ENCODE measurements at places on chromosomes 6 and 20.

GRCh38 chr6:83920017-83920416, 60.5 kb downstream of the CYB5R4 start:
- no peaks in the 10 kb centered on the region for H3K4me1 ChIP-seq
- no peaks in the 10 kb centered on the region for H3K27me3 ChIP-seq
- no peak overlapping the region for H3K27ac ChIP-seq

DNA sequence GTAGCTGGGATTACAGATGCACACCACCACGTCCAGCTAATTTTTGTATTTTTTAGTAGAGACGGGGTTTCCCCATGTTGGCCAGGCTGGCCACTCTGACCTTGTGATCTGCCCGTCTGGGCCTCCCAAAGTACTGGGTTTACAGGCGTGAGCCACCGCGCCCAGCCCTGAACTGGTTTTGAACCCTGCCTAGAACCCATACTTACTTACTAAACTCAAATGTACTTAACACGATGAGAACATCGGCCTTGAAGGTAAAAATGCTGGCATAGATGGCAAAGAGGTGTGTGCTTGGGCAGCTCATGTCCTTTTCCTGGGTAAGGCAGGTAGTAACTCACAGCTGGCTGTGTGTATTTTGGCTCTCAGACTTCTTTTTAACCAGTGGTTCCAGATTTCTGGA, 3.2 kb upstream of the ARMC12 start:
- H3K36me3 ChIP-seq, result no peaks in the 10 kb centered on the region
- DNase-seq, result no peak
- H3K27ac ChIP-seq, result no peak overlapping the region

GRCh38 chr6:119030759-119031158, 47.7 kb downstream of the FAM184A start:
- H3K27ac ChIP-seq, result no peak overlapping the region
- H3K27me3 ChIP-seq, result no peaks in the 10 kb centered on the region
- H3K4me3 ChIP-seq, result no peak overlapping the region
- no peaks in the 10 kb centered on the region for H3K4me1 ChIP-seq
- no peak for DNase-seq

GRCh38 chr20:33993576-33994221, at the start of gene RALY:
RALY (plus strand) TSS chr20:33993911; CDS start chr20:34072075, 78,164 bp downstream.
- peak within 1 kb of the TSS; percentile 86 for H3K27ac ChIP-seq
- H3K27me3 ChIP-seq, result no peaks in the 10 kb centered on the region

GRCh38 chr6:126945150-126945685, 173.3 kb upstream of the RSPO3 start:
- no peak overlapping the region for H3K4me3 ChIP-seq
- DNase-seq, result no peak
- H3K27ac ChIP-seq, result no peak overlapping the region
- H3K4me1 ChIP-seq, result no peaks in the 10 kb centered on the region
- H3K36me3 ChIP-seq, result no peaks in the 10 kb centered on the region
- H3K27me3 ChIP-seq, result no peaks in the 10 kb centered on the region

DNA sequence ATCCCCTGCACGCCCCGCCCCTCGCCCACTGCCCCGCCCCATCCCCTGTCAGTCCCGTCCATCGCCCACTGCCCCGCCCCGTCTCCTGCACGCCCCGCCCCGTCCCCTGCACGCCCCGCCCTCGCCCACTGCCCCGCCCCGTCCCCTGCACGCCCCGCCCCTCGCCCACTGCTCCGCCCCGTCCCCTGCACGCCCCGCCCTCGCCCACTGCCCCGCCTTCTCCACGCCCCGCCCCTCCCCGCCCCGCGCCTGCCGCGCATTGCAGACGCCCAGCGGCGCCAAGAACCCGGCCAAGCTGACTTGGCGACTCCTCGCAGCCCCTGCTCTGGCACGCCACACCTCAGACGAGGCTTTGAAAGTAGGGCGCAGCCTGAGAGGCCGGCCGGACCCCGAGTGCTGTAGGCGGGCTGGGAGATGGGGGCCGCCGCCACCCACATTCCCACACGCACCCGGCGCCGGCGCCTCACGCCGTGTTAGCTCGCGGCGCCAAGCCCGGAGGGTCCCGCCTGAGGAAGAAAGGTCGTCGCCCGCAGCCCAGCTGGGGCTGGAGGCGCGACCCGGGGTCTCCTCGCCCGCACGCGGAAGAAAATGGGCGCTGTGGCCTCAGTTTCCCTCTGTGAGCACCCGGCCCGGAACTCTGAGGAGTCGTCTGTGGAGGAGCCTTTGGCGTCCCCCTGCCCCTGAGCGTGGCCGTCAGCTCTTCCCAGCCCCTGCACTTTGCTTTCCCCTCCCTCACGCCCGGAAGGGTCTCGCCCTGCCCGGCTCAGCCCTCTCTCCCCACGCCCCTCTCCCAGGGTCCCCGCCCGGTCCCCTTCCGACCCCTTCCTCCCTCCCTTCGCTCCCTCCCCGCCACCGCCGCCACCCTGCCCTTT, at the start of gene RAD21L1:
RAD21L1 (plus strand) TSS at position 262 of the 872 bp plus-strand sequence. CDS start 2,410 bp downstream, outside the sequence.
- H3K4me3 ChIP-seq, result peak within 1 kb of the TSS; percentile 91

GRCh38 chr6:139402876-139403386, 28.5 kb upstream of the CITED2 start:
- peaks cover 27% of the 10 kb centered on the region for H3K4me1 ChIP-seq
- H3K36me3 ChIP-seq, result no peaks in the 10 kb centered on the region
- no peak for DNase-seq
- no peaks in the 10 kb centered on the region for H3K27me3 ChIP-seq
- no peak overlapping the region for H3K27ac ChIP-seq

GRCh38 chr20:38373231-38373867, 27.1 kb downstream of the LBP start:
- no peak overlapping the region for H3K4me3 ChIP-seq
- no peaks in the 10 kb centered on the region for H3K4me1 ChIP-seq

GRCh38 chr6:18243302-18243893, 20.9 kb downstream of the DEK start:
- H3K27me3 ChIP-seq, result no peaks in the 10 kb centered on the region
- no peak for DNase-seq
- peaks cover 64% of the 10 kb centered on the region for H3K36me3 ChIP-seq
- no peak overlapping the region for H3K4me3 ChIP-seq

- DNase-seq, result no peak
- H3K36me3 ChIP-seq, result peaks cover 21% of the 10 kb centered on the region
- H3K27ac ChIP-seq, result no peak overlapping the region
- H3K27me3 ChIP-seq, result no peaks in the 10 kb centered on the region
Measured at GRCh38 chr6:56555438-56555872, 87.2 kb downstream of the DST start.

- no peaks in the 10 kb centered on the region for H3K4me1 ChIP-seq
- H3K36me3 ChIP-seq, result 0 out of 2 replicates have a peak, but pooled peaks cover 4% of the 10 kb centered on the region
- DNase-seq, result no peak
- no peaks in the 10 kb centered on the region for H3K27me3 ChIP-seq
- peak overlapping the region; percentile 77 for H3K4me3 ChIP-seq
Measured at GRCh38 chr6:26194816-26195375, 107.7 kb downstream of the HFE start.

DNA sequence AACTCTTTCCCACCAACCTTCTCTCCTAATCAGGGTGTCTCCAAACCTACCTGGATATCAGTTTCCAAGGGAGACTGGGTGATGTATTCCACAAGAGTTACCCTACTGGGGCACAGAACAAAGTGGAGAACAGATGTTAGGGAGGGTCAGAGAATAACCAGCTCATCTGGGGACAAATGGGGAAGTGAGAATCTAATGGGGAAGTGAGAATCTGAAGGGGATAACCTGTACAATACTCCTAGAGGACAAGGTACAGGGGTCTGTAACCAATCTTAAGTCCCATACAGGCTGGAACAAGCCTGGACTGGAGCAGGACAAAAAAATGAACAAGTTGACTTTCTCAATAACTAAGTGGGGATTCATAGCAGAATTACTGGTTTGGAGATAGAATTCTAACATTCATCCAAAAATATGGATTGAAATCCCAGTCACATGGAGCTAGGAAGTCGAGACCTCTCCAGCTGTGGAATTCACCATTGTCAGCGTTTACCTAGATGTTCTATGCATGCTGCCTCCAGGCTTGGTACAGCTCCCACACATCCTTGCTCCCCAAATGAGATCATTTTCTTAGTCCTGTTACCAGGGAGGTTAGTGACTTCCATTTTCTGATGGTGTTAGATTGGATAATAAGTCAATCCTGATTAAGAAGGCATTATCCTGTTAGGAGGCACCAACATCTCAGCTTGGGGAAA, 214.8 kb upstream of the MOCS1 start:
- DNase-seq, result no peak
- H3K4me3 ChIP-seq, result no peak overlapping the region
- H3K27ac ChIP-seq, result no peak overlapping the region

DNA sequence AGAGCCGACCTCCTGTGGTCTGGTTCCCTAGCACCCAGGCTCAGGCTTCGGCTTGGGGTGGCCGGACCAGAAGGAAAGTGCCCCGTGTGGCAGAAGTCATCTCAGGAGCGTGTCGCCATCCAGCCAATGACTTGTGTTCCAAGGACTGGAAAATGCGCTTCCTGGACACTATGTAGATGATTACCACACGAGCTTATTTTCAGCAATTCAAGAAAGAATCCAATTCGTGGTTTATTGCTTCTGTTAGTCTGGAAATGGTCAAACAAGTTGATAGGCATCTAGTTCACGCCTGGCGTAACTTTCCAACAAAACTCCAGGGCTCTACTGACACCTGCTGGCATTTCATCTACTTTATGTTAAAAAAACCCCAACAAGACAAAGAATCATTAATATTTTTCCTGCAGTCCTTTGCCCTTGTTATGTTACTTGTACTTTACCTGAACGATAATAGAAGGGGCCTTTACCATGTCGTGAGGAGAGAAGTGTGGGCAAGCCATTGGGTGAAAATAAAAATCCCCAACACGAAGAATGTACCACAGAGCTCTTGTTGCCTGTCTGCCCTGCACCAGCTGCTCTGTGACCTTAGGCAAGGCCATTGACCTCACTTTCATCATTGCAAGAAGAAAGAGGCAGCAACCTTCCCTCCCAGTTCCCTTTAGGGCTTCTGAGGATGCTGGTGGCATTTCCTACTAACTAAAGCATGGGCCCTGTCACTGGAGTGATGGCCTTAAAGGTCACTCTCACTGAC, 154.7 kb upstream of the LAMP5 start:
- no peak overlapping the region for H3K4me3 ChIP-seq
- peak; percentile 37 for DNase-seq
- no peaks in the 10 kb centered on the region for H3K27me3 ChIP-seq
- no peaks in the 10 kb centered on the region for H3K4me1 ChIP-seq
- no peak overlapping the region for H3K27ac ChIP-seq
- H3K36me3 ChIP-seq, result no peaks in the 10 kb centered on the region

- no peaks in the 10 kb centered on the region for H3K36me3 ChIP-seq
- peak; percentile 2 for DNase-seq
- H3K4me3 ChIP-seq, result peak overlapping the region; percentile 85
Measured at GRCh38 chr6:144217264-144217663, 66.9 kb downstream of the STX11 start.

DNA sequence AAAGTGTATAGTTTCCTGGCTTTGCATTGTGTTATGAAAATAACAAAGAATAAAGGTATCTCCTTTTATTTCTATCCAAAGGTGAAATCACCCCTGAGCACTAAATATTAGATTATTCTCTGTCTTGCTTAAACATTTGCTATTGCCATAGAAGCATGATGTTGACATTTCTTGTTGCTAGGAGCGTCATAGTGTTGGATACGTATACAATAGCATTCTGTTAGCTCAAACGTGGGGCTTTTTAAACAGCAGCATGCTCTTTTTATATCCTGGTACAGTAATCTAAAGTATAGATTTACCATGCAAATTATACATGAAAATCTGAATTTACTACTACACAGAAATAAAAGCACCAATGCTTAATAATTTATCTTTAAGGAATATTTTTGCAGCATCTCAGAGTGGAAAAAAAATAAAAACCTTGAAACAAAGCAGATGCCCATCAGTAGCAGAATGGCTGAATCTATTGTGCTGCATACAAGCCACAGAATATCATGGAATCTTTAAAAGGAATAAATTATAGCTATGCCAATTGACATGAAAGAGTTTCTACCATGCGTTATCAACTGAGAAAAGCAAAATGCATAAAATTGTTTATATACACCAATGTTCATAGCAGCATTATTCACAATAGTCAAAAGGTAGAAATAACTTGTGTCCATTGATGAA, 9.6 kb upstream of the HSF2 start:
- no peak overlapping the region for H3K4me3 ChIP-seq
- H3K36me3 ChIP-seq, result no peaks in the 10 kb centered on the region
- H3K4me1 ChIP-seq, result no peaks in the 10 kb centered on the region
- H3K27ac ChIP-seq, result no peak overlapping the region
- no peak for DNase-seq

- no peaks in the 10 kb centered on the region for H3K27me3 ChIP-seq
- no peaks in the 10 kb centered on the region for H3K4me1 ChIP-seq
- no peak overlapping the region for H3K27ac ChIP-seq
- H3K36me3 ChIP-seq, result no peaks in the 10 kb centered on the region
Measured at GRCh38 chr6:36844232-36845170, 5.3 kb upstream of the CPNE5 start.

GRCh38 chr20:5393218-5393870, 76.6 kb upstream of the PROKR2 start:
- H3K4me3 ChIP-seq, result no peak overlapping the region
- H3K36me3 ChIP-seq, result no peaks in the 10 kb centered on the region
- no peak overlapping the region for H3K27ac ChIP-seq
- no peaks in the 10 kb centered on the region for H3K4me1 ChIP-seq
- peaks cover 39% of the 10 kb centered on the region for H3K27me3 ChIP-seq

GRCh38 chr20:11337361-11338130, 580.1 kb upstream of the BTBD3 start:
- H3K27me3 ChIP-seq, result no peaks in the 10 kb centered on the region
- H3K36me3 ChIP-seq, result no peaks in the 10 kb centered on the region
- H3K27ac ChIP-seq, result no peak overlapping the region
- DNase-seq, result no peak
- H3K4me1 ChIP-seq, result no peaks in the 10 kb centered on the region
